Hematopoietic multipotent progenitor cell treated with erythropoietin and hydrocortisone succinate and interleukin-3 and kit ligand, for 8 days (in vitro differentiated cells): ENCODE measurements at places on chromosomes 3 and 15.

- DNase-seq: no peak
Measured at GRCh38 chr3:126685021-126685420, 19.0 kb upstream of the CHCHD6 start.

- no peak for DNase-seq
Measured at GRCh38 chr3:178676942-178677790, 140.9 kb downstream of the KCNMB2 start.

DNA sequence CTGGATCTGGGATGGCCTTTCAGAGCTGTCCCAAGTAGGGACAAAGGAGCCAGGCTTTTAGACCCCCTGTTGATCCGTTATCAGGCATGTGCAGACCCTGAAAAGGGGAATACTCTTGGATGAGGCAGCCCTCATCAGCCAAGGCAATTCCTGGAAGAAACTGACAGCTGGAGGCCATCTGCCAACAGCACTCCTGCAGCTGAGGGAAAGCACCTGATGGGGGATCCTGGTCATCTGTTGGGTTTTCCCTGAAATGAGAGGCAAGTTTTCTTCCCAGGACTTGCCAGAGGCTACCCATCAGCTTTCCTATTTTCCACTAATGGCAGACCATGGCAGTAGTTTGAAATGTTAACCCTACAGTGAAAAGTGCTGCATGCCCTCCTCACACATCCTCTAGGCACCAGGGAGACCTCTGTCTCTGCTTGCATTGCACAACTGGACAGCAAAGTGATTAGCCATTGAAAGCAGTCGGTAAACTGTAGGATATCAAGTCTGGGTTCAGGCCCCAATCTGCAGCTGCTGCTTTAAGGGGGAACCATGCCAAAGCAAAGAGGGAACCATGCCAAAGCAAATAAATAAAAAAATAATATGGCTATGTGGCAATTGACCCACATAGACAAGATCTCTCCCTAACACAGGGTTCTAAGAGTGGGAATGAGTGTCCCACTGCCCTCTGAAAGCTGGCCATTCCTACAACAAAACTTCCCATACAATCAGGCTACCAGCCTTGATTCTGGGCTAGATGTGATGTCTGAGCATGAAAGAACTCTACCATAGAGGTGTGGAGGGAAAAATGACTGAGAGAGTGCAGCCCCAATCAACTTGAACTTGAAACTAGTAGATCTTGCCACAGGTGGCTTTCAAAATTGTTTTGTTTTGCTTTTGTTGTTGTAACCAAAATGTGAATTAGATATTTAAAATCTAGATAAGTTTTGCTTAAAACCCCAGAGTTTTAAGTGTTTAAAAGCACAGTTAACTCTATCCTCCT lies 232.0 kb upstream of the STT3B start:
- DNase-seq: no peak

DNA sequence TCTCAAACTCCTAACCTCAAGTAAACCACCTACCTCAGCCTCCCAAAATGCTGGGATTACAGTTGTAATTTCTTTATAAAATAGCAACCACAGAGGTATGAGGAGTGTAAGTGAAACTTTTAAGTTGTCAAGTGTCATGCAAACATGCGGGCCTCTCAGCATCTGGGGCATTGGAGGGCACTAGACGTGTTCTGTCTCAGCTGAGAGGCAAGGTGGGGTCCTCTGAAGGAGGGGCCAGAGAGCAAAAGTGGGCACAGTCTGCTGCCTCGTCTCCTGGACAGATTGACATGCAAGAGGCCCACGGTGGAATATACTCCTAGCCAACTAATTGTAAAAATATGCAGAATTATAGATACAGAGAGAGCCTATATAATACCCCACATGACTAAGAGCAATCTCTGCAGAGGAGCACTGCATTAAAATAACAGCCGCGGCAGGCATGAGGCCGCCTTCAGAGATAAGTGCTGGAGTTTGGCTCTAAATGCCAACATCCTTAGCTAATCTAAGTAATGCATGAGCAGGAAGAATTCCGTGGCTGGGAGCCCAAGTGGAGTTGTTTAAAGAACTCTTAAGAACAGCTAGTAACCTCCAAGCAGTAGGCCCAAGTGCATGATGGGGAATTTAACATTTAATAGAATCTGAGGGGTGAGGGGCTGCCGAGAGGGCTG lies 87.8 kb upstream of the RNU6-1 start:
- DNase-seq: no peak
